ENCODE measurements at places on chromosomes 13 and 19. TPM values are rescaled to one million over a fixed set of nuclear protein-coding genes. Genes with fewer than 3 reads are reported as not detected.

- DNase-seq = peak; percentile 79
Observed at GRCh38 chr19:1279782-1280341, 4.5 kb downstream of the FAM174C start.

DNA sequence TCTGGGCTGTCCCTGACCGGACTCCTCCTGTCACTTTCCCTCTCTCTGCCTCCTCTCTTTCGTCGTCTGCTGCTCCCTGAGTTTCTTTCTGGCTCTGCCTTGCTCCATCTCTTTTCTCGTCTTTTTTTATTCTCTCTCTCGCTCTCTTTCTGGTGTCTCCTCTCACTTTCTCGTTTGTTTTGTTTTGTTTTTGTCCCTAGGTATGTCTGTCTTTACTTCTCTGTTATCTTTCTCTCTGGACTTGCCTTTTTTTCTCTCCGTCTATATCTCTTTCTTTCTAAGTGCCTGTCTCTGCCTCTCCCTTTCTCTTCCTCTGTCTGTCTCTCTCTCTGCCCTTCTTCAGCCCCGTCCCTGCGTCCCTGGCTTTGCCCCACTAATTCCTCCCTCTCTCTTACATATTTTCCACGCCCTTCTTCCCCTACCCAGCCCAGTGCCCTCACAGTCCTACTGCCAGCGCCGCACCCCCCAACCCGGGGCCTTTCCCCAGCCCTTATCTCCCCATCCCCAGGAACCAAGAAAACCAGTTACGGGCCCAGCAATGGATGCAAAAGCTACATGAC is 48.1 kb upstream of the SHKBP1 start:
- no peak for DNase-seq

GRCh38 chr13:100789481-100789880 is 114.9 kb upstream of the TMTC4 start:
- DNase-seq = no peak

DNA sequence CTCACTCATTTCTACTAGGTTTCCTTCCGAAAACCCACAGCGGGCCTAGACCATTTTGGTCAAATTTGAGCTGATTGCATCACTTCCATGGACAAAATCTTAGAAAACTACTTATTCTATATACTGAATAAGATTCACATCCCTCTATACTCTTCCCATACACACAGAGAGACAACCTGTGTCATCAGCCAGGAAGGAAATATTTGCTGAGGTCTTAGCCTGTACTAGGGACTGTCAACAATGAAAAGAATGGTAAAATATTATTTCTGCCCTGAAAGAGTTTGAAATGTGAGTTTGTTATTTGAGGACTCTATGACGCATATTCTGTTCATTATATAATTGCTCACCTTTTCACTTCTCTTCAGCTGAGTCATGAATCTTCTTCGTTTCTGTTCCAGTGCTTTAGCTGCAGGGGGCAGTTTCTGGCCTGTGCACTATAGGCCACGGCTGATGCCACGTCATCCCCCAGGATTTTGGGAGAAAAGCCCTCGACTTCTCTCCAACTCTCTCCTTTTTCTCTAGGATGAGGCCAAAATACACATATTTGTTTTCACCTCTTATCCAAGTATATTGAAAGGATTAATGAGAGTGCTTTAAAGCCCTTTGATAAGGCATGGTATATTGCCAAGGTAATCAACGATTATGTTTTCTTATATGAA is 47.7 kb downstream of the GSX1 start:
- no peak for DNase-seq

- no peak for DNase-seq
Observed at GRCh38 chr19:8149261-8150094, at the start of gene FBN3. Gene FBN3, minus strand, starts transcription at chr19:8149592. Its CDS starts 2,112 bp downstream, at chr19:8147480.

DNA sequence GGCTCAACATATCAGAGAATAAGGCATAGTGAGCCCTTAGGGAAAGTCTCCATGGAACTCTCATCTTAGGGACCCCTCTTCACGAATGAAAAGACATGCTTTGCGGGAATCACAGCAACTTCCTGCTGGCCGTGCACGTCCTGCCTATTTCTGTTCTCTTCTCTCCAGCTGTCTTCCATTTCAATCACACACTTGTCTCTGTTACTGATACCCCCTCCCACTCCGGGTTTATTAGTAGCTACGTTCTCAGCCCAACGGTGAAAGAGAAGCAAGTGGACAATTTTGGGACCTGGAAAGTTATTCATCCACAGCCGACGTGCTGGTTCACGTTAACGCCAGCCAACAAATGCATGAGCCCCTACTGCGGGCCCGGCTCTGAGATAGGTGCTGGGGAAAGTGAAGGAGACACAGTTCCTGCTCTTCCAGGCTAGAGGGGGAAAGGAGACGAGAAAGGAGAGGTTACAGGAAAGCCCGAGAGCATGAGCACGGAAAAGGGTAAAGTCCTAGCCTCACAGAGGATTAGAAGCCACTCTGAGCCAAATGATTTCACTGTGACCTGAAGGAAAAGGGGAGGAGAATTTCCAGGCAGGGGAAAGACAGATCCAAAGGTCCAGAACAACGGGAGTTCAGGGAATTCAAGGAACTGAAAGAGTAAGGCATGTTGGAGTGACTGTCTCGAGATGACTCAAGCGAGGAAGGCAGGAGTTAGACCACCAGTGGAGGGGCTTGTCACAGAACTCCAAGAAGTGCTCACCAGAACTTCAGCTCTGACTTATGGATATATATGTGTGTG is 81.8 kb upstream of the CLDN10 start:
- DNase-seq = no peak

- DNase-seq = no peak
Observed at GRCh38 chr13:73061876-73062275, 3.1 kb downstream of the KLF5 start.

DNA sequence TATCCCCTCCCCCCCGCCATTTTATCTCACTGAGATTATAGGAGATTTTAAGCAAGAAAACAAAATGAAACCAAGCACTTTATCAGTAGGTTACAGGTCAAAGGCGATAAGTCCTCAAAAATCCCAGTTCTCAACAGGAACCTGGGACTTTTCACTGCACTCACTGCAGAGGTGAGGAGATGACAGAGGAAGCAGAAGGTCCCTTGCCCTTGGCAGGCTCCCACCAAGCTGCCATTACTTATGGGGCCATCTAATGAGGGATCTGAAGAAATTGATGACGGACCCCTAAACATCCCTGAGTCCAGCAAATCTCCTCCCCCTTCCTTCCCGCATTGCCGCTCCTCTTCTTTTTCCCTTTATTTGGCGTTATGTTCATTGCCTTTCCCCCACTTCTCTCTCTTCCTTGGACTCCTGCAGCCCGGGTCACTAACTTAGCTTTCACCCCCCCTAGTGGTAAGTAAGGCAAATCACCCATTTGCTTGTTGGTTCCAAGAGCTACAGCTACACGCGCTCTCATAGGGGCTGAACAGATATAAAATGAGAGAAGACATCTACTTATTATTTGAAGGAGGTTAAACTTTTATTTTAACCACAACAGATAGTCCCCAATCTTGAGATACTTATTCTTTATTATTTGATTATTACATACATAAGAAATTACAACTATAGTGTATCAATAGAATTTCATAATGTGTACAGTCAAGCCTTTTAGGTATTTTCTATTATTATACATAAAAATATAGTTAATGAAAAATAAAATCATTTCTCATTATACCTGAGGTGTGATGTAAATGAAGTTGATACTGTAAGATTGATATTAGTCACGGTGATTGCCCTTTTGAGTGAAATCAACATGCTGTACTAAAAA is 52.0 kb upstream of the ARGLU1 start:
- no peak for DNase-seq

DNA sequence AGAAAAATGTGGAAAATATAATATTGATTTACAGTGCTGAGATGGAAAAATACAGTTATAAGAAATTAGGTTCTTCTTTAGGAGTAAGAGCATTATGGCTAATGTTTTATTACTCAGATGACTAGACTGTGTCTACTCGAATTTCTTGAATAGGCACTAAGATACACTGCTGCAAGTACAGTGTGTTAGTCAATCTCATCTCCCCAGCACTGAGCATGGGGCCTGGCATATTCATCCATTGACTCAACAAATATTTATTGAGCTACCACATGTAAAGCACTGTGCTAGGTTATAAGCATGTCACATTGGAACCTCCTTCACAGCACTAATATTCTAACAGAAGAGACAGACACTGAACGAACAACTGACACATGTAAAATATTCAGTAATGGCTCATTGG is 242.5 kb upstream of the GPC6 start:
- no peak for DNase-seq

DNA sequence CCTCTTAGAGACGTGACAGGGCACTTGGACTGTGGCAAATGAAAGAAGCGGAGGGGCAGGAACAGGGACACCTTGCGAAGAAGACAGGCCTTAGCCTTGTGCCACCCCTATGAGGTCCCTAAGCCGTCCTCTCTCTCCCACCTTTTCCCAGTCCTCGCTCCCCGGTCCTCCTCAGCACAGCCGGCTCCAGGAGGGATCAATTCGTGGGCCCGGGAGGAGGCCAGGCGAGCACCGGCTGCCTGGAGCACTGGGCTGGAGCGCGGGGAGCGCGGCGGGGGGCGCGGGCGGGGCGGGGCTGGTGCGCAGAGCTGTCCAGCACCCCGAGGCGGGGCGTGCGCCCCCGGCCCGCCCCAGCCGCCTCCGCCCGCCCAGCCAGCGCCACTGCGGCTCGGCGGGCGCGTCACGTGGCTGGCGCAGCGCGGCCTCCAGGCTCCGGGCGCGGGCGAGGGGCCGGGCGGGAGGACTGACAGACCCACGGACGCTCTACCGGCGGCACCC is at the start of gene LRP3:
LRP3 (plus strand) TSS at position 466 of the 498 bp plus-strand sequence. CDS start 456 bp downstream, outside the sequence.
- peak; percentile 59 for DNase-seq

- DNase-seq = no peak
Observed at GRCh38 chr13:60691268-60691667, 294.2 kb downstream of the TDRD3 start.

DNA sequence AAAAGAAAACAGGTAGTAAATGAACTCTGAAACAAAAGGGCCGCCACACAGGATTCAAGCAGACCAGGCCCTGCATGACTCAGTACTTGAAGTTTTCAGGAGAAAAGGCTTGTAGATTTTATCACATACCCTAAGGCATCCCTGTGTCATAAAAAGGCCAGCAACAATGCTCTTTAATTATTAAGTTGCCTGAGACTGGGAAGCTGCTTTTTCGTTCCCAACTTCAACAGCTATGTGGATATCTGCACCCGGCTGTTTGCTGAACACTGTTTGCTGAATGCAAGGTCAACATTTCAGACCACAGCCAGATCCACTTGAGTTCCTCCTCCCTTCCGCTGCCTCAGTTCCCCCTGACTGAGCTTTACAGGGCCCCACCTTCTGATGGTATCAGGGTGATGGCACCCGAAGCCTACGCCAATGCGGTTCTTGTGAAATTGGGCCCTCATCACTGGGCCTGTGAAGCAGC is 6.1 kb upstream of the ECH1 start:
- DNase-seq = no peak

DNA sequence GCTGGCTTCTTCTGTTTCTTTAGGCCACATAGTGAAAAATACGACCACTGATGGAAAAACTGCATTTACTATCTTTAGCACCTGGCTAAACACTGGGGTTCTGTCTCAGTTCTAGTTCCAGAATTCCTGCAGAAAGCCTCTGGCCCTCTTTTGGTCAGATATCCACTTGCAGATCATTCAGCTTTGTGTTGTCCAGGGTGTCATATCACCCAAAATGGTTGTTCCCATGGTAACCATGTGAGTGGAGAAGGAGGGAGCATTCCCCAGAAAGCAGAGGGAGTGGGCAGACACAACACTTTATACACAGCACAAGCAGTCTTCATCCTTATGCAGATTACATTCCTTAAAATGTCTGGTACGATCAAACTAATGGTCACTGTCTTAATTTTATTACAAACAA is 73.5 kb downstream of the CAB39L start:
- DNase-seq = no peak

DNA sequence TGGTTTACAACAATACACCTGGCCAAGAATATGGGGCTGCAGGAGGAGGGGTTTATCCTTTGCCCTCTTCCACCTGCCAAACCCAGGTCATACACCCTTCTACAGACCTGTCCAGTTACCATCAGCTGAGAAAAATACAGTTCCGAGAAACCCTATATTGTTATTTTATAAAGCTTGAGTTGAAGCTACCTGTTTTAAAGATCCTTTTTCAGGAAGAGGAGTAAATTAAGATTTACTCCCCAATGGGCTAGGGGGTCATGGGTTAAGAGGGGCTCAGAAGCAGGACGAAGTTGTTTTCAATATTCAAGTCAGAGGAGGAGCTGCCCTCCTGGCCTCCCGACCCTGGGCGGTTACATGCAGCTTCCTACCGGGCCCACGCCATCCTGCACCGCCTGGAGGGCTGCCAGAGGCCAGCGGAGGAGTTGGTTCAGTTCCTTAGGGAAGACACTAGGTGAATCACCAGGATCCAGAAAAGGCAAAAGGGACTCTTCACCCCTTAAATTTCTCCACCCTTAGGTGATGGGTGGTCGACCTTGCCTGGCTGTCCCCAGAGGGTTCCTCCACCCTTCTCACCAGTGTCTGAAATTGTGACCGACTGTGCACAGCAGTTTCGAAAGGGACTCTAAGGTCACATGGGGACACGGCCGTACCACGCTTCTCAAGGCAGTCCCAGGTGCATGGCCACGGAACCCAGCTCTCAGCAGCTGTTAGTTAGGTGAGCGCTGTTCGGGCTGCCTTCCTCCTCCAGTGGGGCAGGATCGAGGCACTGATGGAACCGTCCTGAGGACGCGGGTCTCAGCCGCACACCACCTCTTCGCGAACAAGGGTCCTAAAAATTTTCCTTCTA is 1.2 kb downstream of the GJB2 start:
- DNase-seq = no peak

DNA sequence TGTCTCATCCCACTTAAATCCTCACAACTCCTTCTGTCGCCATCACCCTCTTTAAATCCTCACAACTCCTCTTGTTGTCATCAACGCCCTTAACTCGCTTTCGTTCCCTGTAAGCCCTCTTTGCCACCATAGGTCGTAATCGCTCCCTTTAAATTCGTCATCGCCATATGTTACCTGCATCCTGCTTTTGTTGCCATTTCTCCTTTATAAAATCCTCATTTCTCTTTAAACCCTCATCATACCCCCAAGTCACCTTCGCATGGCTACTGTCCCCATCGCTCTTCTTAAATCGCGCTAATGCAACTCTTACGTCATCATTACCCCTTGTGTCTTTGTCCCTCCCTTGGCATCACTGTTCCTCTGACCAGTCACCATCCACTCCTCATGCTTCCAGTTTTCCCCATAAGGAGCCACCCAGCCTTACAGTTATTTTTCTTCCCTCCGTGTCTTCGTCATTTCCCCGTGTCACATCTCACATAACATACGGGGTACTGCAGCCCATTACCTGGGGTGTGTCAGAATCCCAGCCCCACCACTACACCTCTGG is 539 bp downstream of the PLD3 start:
- no peak for DNase-seq

GRCh38 chr13:46288570-46289259 is 77.0 kb downstream of the LRRC63 start:
- peak; percentile 34 for DNase-seq

The LRFN3 gene
- polyA plus RNA-seq = 8.0 TPM

The FUT6 gene
- polyA plus RNA-seq = 0.69 TPM

The ELOF1 gene
- 47.1 TPM for polyA plus RNA-seq

The NCAN gene
- polyA plus RNA-seq = 0.10 TPM

The PRR12 gene
- 21.4 TPM for polyA plus RNA-seq

The CYP2F1 gene
- 0.40 TPM for polyA plus RNA-seq

The NLRP5 gene
- polyA plus RNA-seq = not detected

The PCDH17 gene
- 17.3 TPM for polyA plus RNA-seq

The STOML3 gene
- 0.64 TPM for polyA plus RNA-seq

The HSH2D gene
- polyA plus RNA-seq = 2.4 TPM

The EDNRB gene
- 120 TPM for polyA plus RNA-seq

The FARP1 gene
- polyA plus RNA-seq = 115 TPM
